Thymus (tissue), 14 donors: ENCODE measurements at places on chromosomes 12 and 14. TPM values are rescaled to one million over a fixed set of nuclear protein-coding genes. Genes with fewer than 3 reads are reported as not detected.
A peak's percentile ranks its signal among the peaks of the same experiment; 100 is the strongest.

OR6C6 gene
- not detected for total RNA-seq

PLD4 gene
- total RNA-seq, result 5.5 TPM

DNA sequence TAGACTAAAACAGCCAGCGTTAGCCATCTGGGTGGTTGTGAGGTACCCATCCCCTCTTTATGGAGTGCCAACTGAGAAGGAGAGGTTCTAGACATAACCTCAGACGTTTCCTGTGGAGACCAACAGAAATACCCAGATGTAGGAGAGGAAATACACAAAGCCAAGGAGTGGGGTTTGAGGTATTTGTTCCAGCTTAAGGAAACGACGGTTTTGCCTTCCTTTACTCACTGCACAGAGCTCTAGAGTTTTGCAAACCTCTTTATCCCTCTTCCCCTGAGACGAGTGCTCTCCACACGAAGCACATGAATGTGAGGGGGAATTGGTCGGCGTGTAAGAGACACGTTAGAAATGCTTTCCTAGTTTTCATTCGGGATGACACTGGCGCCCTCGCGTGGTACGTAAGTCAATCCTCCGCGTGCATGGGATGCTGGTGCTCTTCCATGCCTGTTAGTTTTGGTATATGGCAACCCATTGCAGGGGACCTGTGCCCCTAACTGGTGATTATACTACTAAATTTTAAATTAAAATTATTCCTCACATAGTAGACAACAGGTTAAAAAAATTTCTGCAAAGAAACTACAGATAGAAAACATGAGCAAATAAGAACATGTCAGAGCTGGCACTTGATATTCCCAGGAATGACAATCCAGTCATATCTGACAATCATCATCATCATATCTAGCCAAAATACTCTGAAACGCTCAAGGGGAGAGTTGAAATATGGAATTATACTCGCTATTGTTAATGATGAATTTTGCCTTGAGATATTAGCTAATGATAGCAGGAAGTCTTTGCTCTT, 121.7 kb downstream of the PPM1H start:
- H3K4me1 ChIP-seq, result peaks cover 5% of the 10 kb centered on the region
- peak overlapping the region; percentile 24 for H3K4me3 ChIP-seq
- H3K27ac ChIP-seq, result peak overlapping the region; percentile 2
- no peaks in the 10 kb centered on the region for H3K27me3 ChIP-seq
- peak; percentile 77 for DNase-seq
- no peaks in the 10 kb centered on the region for H3K36me3 ChIP-seq

SERPINA9 gene
- 0.05 TPM for total RNA-seq

DNA sequence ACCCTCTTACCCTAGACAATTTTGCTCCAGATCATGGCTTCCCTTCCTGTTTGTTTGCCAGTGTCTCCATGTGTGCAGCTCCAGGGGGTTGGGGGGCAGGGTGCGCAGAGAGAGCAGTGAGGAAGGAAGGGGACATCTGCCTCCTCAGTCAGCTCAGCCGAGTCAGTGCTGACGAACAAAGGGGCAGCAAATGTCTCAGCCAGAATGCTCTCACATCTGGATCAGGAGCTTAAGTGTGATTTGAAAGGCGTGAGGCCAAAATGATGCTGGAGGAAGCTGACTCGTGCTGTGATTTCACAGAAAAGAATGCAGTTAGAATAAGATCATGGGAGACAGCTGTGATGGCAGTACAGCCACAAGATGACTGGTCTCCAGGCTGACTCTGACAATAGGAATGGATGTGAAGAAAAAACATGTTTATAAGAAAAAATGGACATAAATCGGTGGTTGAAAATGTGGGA, 27.1 kb upstream of the CDK17 start:
- no peak overlapping the region for H3K27ac ChIP-seq
- no peak for DNase-seq
- no peaks in the 10 kb centered on the region for H3K27me3 ChIP-seq
- no peak overlapping the region for H3K4me3 ChIP-seq

DNA sequence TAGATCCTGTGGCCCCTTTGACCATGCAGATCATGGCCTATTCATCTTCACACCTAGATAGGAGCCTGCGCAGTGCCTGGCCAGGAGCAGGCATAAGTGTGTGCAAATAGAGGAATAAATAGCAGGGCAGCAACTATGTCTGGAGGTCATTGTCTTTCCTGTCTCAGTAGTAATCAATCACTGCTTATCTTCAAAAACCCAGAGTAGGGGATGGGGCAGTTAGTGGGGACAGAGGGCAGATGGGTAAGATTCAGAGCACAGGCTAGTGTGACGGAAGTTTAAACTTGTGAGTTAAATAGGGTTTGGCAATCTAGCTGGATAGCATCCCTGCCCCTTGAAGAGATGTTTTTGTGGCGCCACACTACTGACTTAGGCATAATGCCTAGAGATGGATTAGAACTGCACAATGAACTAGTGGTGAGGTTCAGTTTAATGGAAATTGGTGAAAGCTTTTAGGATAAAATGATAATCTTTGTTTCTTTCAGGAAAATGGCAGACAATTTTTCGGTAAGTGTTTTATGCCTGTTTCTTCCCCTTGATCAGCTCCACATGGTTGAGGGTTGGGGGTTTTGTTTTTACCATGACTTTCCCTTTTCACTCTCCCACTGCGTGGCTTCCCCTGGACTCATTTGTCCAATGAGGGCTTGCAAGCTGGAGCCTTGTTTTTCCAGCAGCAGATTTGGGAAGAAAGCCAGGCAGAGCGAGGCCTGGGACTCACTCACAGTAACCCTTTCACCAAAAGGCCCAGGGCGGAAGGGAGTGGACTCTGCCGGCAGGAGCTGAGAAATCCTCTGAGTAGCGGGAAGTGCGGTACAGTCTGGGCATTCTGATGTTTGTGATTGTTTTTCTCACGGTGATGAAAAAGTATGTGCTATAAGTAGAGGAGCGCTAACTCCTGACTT, 8.1 kb downstream of the LGALS3 start:
- H3K36me3 ChIP-seq, result peaks cover 22% of the 10 kb centered on the region
- no peak overlapping the region for H3K4me3 ChIP-seq
- H3K27ac ChIP-seq, result no peak overlapping the region

ARID4A gene
- total RNA-seq, result 13.7 TPM

GRCh38 chr14:34081576-34082136, 130.8 kb upstream of the EGLN3 start:
- no peak for DNase-seq
- H3K4me3 ChIP-seq, result no peak overlapping the region
- H3K4me1 ChIP-seq, result no peaks in the 10 kb centered on the region
- no peaks in the 10 kb centered on the region for H3K36me3 ChIP-seq
- H3K27ac ChIP-seq, result no peak overlapping the region

- no peak overlapping the region for H3K27ac ChIP-seq
- no peak for DNase-seq
- H3K4me1 ChIP-seq, result peaks cover 31% of the 10 kb centered on the region
Observed at GRCh38 chr14:93086441-93087055, 29.2 kb downstream of the ITPK1 start.

RASSF9 gene
- total RNA-seq, result 1.2 TPM
